ENCODE measurements at places on chromosomes 2 and 18.
A peak's percentile ranks its signal among the peaks of the same experiment; 100 is the strongest.

GRCh38 chr2:218342837-218343236, 13.8 kb upstream of the CATIP start:
- no peak for DNase-seq

DNA sequence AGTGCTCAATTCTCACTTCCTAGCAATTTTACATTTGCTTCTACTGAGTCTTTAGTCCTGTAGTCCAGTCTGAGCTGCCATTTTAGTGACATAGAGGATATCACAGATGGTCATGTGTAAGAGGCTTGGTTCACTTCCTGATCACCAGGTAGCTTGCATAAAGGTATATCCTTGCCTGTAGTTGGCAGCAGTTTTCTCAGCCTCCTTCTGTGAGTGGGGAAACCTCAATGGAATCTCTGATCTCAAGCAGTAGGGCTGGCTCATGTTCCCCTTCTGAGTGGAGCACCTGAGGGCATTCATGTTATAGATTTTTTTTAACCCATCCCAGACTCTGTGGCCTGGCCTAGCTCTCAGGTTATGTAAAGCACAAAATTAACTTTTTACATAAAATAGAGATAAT, 278.4 kb downstream of the RDH14 start:
- no peak for DNase-seq

- no peak for DNase-seq
Observed at GRCh38 chr18:32469691-32470459, 807 bp downstream of the GAREM1 start.

GRCh38 chr2:14978845-14979244, 346.3 kb downstream of the LRATD1 start:
- no peak for DNase-seq

GRCh38 chr2:133054297-133054696, 384.3 kb upstream of the LYPD1 start:
- DNase-seq, result peak; percentile 76

- no peak for DNase-seq
Observed at GRCh38 chr2:241835611-241836010, 23.1 kb downstream of the PDCD1 start.

DNA sequence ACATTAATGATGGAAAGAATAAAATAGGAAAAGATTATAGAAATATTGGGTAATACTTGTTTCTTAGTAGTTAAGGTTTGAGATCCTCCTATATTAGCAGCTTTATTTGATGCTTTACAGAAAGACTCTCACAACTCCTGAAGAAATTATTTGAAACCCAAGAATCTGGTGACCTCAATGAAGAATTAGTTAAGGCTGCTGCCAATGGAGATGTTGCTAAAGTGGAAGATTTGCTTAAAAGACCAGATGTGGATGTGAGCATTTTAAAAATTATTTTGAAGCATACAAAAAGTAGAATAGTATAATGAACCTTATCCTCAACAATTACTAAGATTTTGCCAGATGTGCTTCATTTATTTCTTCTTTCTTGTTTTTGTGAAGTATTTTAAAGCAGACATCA, 59.1 kb downstream of the MIB1 start:
- DNase-seq, result no peak

DNA sequence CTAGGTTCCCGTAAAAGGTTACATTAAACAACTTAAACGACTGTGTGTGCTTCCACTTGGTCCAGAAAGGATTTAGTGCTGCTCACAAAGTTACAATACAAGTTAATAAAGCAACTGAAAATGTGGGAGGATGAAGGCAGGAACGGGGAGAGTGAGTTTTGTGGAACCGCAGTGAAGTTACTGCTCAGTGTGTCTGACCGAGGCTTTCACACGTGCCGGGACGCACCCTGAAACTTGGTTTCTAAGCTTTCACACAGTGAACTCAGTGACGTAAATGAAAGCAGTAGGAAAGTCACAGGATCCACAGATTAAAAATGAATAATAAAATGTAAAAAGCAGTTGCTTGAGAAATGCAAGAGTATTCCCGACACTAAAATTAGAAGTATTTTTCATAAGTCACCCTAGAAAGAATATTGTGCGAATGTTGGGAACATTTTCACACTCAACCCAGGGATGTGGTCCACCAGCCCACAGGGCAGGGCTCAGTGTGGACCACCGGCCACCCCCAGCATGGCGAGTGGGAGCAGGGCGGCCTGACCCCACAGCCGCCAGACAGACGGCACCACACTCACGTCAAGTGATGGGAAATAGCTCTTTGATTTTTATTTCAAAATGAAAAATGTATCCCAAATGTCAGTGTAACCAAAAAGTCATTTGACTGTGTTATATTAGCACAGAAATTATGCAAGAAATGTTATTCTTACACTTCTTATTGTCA, 32.6 kb upstream of the CHMP1B start:
- DNase-seq, result no peak

- peak; percentile 16 for DNase-seq
Observed at GRCh38 chr2:239991689-239992314, 33.3 kb downstream of the NDUFA10 start.

DNA sequence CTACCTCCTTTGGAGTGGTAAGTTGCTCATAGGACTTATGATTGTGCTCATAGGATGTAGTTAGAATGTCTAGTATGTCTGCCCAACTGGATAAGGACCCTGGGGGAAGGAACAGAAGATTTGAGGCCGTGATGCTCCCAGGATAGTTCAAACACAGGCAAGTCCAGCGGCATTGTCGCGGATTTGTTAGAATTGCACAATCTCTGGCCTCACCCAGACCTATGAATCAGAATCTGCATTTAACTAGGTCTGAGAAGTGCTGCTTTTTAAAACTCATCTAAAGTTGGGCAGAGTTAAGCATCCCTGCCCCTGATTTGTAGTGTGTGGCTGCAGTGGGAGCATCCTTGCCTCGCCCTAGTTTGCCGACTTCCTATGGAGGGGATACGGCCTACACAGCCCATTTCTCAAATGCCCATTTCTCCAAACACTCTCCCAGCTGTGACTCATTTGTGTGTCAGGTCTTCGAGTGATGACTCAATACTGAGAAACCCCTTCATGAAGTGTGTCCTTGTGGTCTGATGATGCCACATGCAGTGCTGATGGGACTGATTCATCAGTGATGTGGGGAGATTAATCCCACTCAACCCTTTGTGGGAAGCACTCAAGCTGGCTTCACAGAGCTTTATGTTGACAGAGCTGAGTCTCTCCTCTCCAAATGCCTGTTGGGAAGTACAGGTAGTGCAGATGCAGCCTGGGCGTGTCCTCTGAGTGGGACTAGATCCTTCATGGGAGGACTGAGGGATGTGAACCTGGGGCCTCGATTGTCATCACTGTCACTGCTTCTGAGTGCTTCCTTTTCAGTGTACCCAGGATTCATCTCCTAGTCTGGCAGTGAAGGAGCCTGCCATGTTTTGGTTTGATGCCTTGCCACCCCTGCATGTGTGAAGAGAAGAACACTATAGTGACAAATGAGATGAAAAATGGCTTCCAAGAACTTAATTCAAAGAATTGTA, 18.7 kb downstream of the SMIM21 start:
- DNase-seq, result peak; percentile 93

- no peak for DNase-seq
Observed at GRCh38 chr2:183522489-183523266, 398.4 kb downstream of the NUP35 start.

- no peak for DNase-seq
Observed at GRCh38 chr2:48471048-48471474, 58.9 kb upstream of the STON1 start.

GRCh38 chr2:10126632-10127026, 4.1 kb downstream of the RRM2 start:
- no peak for DNase-seq

DNA sequence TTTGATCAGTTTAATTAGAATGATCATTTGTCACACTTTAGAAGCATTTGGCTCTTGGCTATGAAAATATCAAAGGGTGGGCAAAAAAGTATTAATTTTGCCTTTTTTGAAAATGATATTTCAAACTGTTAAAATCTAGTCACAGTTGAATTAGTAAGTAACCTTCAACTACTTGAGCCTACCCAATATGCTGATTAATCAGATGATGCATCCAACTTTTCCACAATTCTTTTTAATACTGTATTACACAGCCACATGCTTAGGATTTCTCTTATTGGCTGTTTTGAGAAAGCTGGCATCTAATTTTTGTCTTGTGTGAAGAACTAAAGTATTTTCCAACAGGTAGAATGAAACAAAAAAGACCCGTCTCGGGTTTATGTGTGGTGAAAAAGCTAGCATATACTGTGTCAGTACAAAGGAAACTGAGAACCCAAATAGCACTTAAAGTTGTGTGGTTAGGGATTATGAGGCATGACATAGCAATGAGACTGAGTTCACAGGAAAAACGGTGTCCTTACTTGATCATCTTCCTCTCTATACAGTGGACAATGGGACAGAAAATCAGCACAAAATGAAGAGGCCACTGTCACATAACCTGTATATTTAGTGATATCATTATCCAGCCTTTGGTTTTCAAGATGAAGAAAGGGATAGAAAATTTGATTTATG, 11.7 kb downstream of the OSBPL6 start:
- peak; percentile 51 for DNase-seq

DNA sequence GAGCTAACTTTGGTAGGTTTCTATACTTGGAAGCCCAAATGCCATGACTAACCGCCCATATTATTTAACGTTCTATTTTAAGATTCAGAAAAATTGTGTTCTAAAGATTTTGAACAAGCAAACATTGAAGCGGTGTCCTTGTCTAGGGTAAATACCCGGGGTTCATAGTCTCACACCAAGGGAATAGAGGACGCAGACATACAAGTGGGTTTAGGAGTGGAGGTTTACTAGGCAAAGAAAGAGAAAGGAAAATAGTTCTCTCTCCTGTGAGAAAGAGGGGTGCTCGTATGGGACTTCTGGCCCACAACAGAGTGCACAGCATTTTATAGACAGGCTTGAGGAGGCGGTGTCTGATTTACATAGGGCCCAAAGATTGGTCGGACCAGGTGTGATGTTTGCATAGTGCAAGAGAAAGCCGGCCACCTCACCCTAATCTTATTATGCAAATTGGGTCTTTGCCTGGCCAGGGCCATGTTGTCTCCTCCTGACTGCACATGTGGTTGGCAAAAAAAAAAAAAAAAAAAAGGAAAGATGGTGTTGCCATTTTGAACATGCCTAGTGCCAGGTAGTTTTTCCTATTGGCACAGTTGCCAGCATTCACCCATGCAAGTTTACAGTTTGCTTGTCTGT, 1062.6 kb downstream of the LRP1B start:
- DNase-seq, result no peak

DNA sequence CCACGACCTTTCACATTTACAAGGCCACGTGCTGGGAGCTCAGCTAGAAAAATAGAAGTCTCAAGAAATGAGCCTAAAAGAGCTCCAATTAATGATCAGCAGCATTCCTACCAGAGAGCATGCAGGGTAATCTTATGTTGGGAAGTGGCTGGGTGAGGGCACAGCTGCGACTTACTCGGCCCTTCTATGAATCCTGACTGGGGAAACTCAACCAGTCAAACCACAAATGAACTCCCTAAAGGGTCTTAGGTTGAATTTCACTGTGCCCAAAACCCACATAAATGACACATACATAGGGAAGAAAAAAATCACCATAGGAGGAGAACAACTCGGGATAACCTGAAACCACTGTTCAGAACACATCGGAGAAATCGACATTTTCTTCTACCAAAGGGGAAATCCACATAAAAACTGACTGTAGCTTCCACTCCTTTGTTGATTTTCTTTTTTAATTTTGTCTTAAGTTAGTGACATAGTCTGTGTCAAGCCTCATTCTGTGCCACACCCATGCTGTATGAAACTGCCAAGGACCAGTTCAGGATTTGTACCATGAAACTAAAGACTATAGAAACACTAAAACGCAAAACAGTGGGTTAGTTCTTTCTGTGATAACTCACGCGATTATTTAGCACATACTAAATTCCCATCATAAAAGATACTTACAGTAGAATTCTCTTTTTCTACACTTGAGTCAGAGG, 54.7 kb downstream of the UXS1 start:
- DNase-seq, result no peak

DNA sequence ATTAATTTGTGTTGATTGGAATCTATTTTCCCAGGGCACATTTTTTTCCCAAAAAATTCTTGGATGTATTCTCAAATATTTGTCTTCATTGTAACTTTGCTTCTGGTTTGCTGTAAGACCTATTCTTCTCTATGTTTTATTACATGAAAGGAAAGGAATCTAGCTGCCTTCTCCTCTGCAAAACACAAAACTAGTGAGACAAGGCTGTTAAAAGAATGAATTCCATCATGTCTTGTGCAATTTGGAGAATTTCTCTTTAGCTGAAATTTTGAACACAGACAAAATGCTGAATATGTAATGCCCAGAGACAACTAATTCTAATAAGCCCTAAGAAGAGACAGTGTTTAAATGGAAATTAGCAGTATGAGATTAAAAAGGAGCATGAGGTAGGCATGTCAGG, 275.9 kb downstream of the CDH20 start:
- no peak for DNase-seq

DNA sequence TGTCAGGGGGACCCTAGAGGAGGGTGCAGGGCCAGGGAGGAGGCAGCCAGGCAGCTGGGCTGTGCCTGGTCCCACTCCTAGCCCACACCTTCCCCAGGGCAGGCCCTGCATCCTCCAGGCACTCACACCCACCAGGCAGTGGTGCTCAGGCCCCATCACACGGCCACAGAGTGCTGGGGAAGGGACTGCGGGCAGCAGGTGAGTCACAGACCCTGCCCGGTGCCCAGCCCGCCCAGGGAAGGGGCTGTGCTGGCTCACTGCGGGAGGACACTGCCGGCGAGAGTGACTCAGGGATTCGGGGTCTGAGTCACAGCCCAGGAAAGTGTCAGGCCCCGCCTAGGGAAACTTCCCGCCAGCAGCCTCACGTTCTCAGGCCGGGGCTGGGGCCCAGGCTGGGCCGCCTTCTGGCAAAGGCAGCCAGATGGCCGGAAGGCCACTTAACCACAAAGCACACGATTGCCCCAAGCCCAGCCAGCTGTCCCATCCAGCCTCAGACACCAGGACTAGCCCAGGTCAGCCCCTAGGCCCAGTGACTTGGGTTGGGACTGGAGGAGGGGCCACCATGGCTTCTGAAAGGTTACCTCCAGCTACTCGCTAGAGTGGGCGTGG, 42.2 kb downstream of the BIN1 start:
- DNase-seq, result peak; percentile 79

DNA sequence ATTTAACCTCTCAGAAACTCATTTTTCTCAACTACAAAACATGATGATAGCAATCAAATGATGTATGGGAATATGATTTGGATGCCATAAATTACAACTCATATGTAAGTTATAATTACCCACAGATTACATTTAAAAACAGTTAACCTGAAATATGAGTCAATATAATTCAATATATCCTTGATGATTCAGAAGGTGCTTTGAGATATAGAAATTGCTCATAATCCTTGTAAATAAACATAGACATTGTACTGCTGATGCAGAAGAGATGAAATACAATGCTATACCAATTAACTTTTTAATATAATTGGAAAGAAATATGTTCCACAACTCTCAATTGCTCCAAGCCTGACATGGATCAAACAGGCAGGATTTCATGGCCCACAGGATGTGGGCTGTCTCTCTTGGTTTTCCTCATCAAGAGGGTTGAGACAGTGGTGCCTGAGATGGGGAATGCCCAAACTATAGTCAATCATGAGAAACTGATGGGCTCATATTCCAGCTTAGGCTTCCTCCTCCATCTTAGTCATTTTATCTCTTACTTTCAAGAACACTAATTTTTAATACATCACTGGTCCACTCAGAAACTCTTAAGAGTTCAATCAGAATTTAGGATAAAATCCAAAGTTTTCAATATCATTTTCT, 49.4 kb downstream of the NCKAP5 start:
- DNase-seq, result no peak

Measured in AG04449 (cell line).